ENCODE measurements at places on chromosomes 16 and 17.
A peak's percentile ranks its signal among the peaks of the same experiment; 100 is the strongest.

GRCh38 chr16:371515-372301, 1.4 kb upstream of the MRPL28 start:
- DNase-seq, result no peak

DNA sequence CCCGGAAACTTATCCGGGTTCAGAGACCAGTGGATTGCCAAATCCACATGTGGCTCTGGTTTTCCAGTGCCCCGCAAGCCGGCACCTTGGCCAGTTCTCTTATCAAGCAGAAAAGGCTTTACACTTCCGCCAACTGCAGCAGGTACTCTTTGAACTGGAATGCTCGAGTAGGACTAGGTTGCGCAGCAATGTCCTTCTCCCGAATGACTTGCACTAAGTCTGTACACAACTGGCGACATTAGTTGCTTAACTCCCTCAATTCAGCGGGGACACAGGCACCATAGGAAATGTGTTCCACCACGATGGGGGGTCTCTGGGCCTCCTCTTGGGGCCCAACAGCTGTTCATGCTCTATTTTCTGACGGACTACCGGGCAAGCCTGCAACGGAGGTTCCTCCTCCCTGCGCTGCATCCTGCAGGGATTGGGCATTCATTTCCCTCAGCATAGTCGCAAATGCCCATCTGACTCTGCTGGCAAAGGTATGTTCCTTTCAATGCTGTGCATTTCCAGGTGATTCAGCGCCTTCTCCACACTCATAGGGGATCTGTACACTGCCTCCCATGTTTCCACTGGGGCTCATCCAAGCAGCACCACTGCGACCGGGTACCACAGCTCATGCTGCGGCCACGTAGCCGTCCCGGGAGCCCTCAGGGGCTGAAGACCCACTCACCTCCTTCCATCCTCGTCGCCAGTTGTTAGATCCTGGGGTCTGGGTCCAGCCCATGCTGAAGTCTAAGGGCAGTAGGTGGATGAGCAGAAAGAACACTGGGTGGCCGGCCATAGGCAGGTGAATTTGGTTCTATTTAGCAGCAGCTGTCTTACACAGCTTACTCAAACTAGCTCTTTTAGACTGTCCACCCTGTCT, 34.2 kb upstream of the APPBP2 start:
- DNase-seq, result no peak

DNA sequence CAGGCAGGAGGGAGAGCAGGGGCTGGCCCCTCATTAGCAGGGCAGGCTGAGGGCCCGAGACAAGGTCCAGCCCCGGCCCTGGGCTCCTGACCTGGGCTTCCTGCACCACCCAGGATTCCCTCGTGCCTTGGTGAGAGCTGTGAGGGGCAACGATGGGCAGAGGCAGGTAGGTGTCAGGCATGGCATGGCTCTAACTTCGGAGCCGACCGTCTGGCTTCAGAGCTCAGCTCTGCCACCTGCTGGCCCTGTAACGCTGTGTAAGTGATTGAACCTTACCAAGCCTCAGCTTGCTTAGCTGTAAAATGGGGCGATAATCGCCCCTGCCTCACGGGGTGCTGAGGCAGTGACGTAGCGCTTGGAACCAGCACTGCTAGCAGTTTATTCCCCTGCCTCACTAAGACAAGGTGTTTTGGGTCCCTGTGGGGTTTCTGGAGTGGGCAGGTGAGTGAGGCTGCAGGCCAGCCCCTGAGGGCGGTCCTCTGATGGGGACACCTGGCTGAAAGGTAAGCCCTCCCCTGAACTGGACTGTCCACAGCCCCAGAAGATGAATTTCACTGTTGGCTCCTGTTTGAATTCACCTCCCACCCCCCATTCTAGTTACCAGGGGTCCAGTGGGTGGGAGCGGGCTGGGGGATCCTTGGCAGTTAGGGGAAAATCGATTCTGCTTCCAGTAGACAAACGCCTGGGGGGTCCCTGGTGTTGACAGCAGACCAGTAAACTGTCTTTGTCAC, 184.8 kb upstream of the GSE1 start:
- peak; percentile 38 for DNase-seq

GRCh38 chr17:9842057-9842758, 16.5 kb downstream of the GLP2R start:
- no peak for DNase-seq

GRCh38 chr16:66364117-66364958, 2.2 kb upstream of the CDH5 start:
- no peak for DNase-seq

DNA sequence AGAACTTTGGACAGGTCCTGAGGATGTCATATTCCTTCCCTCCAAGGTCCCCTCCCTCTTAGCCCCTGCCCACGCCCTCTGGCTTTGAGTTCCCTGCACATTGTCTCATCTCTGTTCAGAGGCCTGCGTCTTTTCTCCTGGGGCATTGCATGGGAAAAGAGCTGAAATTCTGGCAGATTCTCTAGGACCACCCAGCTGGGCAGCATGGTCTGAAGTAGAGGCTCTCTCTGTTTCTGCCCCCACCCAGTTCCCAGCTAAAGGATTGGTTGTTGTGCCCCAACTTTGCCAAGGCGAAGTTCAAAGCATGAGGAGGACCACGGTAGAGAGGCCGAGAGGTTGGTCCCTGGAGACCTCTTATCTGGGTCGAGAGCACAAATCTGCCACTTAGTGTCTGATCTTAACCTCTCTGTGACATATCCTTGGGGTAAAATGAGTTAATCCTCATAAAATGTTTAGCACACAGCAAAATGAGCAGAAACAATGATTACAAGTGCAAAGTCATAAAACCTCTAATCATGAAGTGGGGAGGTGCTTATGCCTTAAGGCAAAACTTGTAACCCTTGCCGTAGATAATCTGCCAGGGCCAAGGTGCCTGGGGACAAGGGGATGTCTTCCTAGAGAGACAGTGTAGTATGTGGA, 2.4 kb downstream of the ABAT start:
- DNase-seq, result no peak

DNA sequence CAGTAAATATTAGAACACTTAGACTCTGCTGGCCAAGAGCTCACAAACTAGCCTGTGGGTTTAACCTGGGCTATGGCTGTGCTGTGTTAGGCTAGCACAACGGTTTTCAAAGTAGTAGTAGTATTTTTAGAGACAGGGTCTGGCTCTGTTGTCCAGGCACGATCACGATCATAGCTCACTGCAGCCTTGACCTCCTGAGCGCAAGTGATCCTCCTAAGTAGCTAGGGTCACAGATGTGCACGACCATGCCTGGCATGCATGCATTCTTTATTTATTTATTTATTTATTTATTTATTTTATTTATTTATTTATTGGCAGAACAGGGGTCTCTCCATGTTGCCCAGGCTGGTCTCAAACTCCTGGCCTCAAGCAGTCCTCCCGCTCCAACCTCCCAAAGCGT, 10.3 kb downstream of the MRPL27 start:
- DNase-seq, result no peak

DNA sequence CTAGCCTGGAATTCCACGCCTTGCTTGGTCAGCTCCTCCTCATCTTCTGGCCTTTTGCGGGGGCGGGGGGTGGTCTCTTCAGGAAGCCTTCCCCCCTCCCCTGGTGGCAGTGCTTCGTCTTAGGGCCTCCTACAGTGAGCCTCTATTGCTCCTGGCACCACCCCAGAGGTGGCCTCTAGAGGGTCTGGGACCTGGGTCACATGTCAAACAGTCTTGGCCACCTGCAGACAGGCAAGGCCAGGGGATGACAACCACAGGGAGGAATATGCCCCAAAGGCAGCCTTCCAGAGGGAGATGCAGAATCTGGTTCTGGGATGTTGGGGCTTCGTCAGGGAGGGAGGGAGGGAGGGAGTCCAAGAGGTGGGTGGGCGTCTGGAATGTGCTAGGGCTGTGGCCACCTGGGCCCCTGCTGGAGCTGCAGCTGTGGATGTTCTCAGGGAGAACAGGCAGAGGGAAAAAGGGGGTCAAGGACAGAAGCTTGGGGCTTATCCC, 50.6 kb downstream of the SMPD3 start:
- no peak for DNase-seq

GRCh38 chr17:36086791-36087190, 3.2 kb downstream of the CCL3 start:
- DNase-seq, result no peak

DNA sequence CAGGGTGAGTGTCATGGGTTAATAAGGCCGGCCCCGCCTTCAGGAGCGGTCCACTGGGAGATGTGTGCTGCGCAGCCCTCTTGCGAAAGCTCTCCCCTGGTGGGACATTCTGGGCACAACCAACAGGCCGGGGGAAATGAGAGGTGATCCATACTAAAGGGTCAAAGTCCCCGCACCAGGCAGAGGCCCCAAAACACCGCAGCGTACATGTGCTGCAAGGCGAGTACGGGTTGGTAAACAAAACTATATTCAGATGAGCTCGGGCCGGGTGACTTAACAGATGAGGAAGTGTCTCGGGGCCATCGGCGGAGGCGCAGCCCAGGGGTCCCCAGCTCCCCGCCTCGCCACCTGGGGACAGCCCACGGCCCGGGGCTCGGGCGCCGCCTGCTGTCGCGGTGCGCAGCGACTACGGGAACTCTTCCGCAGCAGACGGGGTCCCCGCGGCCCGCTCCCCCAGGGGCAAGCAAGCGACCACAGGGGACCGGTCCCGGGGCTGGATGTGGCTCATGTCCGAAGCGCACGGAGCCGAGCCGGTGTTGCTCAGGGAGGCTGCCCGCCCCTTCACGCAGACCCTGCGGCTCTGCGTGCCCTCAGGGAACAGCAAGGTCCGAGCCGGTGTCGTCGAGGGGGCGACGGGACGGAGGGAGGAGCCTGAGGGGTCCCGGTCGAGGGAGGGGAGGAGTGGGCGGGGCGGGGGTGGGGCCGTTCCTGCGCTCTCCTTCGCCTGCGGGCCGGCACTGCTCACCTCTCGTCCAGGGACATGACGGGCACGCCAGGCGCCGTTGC, at the start of gene RAB37:
Gene RAB37 (plus strand): TSS at position 744 of the 786 bp plus-strand sequence. CDS start 17 bp downstream, at position 761.
- DNase-seq, result peak; percentile 12

- DNase-seq, result no peak
Observed at GRCh38 chr17:83057793-83058265, 21.6 kb upstream of the METRNL start.

GRCh38 chr17:29828676-29829284, 101.2 kb downstream of the SSH2 start:
- DNase-seq, result no peak

DNA sequence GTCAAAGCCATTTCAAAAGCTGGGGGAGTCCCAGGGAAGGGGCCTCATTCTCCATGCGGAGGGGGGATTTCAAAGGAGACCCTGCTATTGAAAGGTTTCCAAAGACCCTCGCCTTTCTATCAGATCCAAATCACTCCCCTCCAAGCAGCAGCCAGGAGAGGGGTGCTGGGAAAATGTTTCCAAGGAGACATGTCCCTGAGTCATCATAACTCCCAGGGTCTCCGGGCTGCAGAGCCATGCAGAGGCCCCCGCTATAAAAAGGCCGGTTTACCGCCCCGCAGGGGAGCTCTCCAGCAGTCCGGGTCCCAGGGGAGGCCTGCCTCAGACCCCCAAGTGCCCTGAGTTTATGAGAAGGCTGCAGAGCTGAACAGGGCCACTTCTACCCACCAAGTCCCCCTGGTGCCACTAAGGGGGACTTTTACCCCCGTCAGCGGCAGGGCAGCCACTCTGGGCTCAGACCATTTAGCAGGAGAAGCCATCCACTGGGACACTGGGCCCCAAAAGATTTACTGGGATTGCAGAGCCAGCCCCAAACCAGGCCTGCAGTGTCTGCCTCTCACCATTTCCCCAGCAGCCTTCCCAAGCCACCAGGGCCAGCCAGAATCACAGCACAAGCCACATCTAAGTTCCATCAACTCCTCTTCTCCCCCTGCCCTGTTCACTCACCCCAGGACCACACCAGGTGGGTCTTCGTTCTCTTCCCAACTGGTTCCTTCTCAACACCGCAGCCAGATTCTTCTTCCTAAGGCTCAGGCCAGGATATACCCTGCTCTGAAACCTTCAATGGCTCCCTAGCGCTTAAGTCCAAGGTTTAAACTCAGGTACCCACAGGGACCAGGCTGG, 234.4 kb downstream of the ZNF423 start:
- no peak for DNase-seq

- no peak for DNase-seq
Observed at GRCh38 chr17:67573987-67574657, 143.6 kb upstream of the NOL11 start.

DNA sequence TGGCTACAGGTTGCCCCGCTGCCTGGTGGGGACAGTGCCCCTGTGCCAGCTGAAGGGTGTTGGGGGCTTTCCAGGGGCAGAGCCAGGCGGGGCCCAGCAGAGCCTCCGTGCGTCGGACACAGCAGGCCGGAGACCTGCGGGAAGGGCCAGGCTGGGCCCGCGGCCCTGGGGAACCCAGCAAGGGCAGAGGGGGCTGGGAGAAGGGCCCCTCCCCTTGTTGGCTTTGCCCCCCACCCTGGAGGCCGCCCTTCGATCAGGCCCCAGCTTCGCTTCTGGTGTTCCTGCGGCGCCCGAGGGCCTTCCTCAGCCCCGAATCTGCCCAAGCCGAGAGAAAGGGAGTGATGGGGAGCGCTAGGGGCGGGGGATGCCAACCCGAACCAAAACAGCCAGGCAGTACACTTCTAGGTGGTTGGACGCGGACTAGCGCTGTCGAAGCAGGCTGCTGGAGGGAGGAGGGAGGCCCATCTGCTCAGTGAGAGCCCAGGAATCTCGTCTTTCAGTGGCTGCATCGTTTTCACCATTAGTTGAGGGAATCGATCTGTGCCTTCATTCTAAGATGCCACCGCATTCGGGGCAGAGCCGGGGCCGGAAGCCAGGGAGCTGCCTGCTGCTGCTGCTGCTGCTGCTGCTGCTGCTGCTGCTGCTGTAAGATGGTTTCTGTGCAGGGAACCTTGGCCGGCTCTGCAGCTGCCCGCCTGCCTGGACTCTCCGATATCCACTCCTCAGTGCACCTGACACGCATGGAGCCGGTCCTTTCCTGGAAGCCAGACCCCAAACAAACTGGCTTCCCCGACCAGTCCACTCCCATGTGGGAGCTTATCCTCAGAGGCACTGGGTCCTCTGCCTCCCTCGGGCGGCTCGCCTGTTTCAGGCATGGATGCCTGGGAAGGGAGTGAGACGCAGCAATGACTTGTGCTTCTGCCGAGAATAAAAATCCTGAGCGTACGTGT, 1.7 kb downstream of the JPH3 start:
- DNase-seq, result no peak

- no peak for DNase-seq
Observed at GRCh38 chr16:57031156-57031555, 41.8 kb downstream of the NLRC5 start.

GRCh38 chr16:88706229-88706964, at the start of the genes CTU2 and RNF166:
Gene CTU2 (plus strand): TSS chr16:88706503. CDS start chr16:88706531, 28 bp downstream.
Gene RNF166 (minus strand): TSS chr16:88706408. CDS start chr16:88706325, 83 bp downstream.
- DNase-seq, result peak; percentile 92

- no peak for DNase-seq
Observed at GRCh38 chr17:57370037-57370581, 113.8 kb downstream of the MSI2 start.

DNA sequence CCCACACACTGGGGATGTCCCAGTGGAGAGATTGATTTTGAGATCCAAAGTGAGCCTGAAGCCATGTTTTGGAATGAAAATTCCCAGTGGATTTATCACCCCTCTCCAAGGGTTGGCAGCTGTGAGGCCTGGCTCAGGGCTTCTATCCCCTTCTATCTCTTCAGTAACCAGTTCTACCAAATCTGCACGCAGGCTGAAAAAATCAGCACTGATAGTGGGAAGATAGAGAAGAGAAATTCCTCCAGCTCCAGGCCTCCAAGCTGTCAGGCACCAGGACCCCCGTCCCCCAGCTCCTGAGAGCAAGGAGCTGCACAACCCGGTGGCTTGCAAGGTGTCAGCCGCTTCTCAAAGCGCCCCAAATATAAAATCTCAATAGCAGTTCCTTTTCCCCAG, 1.0 kb downstream of the FLOT2 start:
- DNase-seq, result no peak

Data from stimulated activated CD4-positive, alpha-beta T cell treated with anti-CD3 and anti-CD28 coated beads, Interleukin-1b, Interleukin-23, amount 100 ng/mL, for 48 hours (primary cell).